ENCODE measurements at places on chromosomes 7 and 10.

DNA sequence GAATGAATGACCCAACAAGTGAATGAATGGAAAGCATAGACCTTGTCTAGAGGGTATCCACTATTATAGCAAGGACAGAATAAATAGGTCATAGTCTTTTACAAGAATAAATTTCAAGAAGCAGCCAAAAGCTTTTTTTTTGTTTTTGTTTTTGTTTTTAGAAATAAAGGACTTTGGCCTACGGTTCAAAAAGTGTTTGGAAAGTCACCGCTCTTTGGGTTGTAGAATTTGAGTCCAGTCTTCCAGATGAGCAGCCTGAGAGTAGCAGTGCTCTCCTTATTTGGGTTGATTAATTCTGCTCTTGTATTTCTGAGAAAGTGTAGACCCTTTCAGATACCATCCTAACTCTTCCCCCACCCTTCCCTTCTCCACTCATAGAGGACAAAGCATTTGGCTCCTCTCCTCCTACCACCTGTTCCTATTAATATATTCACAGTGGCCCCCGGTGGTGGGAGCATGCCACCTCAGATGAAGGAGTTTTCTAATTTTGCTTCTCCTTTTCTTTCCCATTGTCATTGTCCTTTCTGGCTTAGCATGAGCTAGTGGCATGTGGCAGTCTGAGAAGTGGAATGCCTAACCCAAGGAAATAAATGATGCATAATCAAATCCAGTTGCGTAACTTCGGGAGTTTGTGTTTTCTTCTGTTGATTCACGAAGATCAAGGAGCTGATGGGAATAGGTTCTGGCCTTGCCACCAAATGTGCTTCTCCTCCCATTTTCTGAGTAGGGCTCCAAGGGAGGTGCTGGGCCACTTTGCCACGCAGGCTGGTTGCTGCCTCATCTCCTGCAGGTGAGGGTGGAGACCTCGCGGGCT, 114.7 kb downstream of the CHN2 start:
- no peak for DNase-seq

GRCh38 chr7:26993816-26994810, 101.7 kb downstream of the HOXA1 start:
- no peak for DNase-seq

GRCh38 chr7:66140924-66141323, 26.3 kb downstream of the CRCP start:
- DNase-seq, result no peak

- no peak for DNase-seq
These were observed 228.7 kb downstream of the FRMD4A start for GRCh38 chr10:14102056-14102455.

- DNase-seq, result no peak
These were observed 20.8 kb downstream of the CCDC6 start for GRCh38 chr10:59885430-59886134.

DNA sequence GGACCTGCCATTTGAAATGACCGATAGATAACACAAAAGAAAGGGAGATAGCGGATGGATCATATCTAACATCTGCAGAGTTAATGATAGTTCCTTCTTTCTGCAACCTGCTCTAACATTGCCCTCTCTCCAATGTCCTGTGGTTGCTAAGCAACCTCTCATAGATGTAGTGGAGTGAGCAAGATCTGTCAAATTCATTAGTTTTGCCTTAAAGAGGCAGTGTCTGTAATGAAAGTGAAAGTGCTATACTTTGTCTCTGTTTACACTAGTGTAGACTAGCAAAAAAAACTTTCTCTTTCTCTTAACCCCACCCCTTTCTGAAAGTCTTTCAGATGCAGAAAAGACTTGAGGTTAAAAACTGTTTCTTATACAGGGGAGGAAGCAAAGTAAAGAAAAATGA, 1196.9 kb downstream of the SORCS3 start:
- DNase-seq, result no peak

- DNase-seq, result no peak
These were observed 13.2 kb downstream of the TACR2 start for GRCh38 chr10:69403519-69403918.

GRCh38 chr7:131797841-131798240, 241.4 kb upstream of the PODXL start:
- no peak for DNase-seq

- DNase-seq, result peak; percentile 38
These were observed 74.4 kb upstream of the RSU1 start for GRCh38 chr10:16891375-16892313.

GRCh38 chr10:69696073-69696731, 66.2 kb downstream of the FAM241B start:
- DNase-seq, result no peak

GRCh38 chr7:43083106-43083505, 29.3 kb upstream of the HECW1 start:
- DNase-seq, result no peak

DNA sequence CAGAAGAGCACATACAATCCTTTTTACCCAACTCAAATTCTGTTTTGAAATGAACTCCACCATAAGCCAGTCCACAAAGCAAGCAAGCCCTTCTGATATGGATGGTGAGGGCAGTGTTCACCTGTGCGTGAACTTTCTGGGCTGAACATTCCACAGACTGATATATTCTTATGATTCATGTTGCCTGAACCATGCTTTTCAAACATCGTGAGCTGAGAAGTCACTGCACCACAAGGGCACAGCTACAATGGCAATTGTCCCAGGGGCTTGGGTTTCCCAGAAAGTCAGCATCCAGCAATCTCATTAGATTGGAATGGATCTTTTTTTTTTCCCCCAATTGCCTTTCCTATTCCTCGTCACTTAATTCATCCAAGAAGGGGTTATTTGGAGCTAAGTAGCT, 86.9 kb upstream of the ZNF438 start:
- no peak for DNase-seq

DNA sequence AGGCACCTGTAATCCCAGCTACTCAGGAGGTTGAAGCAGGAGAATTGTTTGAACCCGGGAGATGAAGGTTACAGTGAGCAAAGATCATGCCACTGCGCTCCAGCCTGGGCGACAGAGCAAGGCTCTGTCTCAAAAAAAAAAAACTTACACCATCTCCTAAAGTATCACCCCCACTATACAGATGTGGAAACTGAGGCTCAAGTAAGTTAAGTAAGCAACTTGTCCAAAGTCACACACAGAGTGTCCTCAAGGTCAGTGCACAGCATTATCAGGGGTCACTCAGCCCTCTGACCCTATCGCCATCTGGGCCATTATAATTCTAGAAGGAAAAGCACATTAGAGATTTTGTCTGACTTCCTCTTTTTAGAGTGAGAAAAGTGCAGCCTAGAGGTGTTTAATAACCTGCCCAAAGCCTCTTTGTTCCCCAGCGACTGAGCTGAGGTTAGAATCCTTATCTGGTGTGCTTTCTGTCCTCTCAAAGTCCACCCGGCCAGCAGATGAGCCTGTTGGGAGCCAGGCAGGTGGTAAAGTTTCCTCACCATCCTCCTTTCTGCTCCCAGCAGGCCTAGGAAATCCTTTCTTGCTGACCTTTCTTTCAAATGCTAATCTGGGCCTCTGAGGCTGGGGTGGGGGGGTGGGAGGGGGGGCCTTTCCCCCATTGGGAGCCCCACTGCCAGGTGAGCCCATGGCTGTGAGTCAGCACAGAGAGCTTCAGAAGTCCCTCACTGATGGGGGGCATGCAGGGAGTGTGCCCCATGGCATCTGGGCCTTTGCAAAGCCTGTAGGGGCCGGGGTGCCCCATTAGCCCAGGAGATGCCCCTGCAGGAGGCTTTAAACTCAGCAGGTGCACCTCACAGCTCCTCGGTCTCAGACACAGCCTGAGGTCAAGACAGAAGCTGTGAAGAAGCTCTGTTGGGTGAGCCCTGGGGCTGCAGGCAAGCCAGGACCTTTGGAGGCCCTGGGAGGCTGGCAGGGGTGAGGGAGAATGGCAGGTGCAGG, 12.0 kb upstream of the KCNMA1 start:
- no peak for DNase-seq

GRCh38 chr10:60615541-60615940, 162.7 kb upstream of the CDK1 start:
- DNase-seq, result no peak

DNA sequence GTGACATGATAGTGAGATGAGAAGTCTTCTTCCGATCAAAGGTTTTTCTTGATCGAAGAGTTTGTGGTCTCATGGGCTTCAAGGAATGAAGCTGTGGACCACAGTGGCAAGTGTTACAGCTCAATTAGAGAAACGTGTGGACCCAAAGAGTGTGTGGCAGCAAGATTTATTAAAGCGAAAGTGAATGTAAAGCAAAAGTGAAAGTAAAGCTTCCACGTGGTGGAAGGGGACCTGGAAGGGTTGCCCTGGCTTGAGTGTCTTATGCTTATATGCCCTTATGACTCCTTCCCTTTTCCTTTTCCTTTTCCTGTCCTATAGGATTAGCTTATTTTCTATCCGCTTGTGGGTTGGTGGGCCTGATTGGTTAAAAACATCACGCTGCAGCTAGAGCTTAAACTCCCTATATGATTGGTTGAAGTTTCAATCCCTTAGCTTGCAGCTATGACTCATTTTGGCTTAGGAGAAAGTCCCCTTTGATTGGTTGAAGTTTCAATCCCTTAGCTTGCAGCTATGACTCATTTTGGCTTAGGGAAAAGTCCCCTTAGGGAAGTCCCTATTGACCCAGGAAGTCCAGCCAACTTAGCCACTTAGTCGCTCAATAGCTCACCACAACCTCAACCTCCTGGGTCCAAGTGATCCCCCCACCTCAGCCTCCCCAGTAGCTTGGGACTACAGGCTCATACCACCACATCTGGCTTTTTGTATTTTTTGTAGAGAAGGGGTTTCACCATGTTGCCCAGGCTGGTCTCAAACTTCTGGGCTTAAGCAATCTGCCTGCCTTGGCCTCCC, 34.7 kb downstream of the MRPS24 start:
- DNase-seq, result peak; percentile 26

GRCh38 chr7:27950123-27950522, 210.2 kb downstream of the TAX1BP1 start:
- DNase-seq, result no peak

- no peak for DNase-seq
These were observed 286.0 kb upstream of the TMEM229A start for GRCh38 chr7:124318721-124319450.

GRCh38 chr10:6069081-6069931, 7.1 kb upstream of the IL2RA start:
- no peak for DNase-seq

DNA sequence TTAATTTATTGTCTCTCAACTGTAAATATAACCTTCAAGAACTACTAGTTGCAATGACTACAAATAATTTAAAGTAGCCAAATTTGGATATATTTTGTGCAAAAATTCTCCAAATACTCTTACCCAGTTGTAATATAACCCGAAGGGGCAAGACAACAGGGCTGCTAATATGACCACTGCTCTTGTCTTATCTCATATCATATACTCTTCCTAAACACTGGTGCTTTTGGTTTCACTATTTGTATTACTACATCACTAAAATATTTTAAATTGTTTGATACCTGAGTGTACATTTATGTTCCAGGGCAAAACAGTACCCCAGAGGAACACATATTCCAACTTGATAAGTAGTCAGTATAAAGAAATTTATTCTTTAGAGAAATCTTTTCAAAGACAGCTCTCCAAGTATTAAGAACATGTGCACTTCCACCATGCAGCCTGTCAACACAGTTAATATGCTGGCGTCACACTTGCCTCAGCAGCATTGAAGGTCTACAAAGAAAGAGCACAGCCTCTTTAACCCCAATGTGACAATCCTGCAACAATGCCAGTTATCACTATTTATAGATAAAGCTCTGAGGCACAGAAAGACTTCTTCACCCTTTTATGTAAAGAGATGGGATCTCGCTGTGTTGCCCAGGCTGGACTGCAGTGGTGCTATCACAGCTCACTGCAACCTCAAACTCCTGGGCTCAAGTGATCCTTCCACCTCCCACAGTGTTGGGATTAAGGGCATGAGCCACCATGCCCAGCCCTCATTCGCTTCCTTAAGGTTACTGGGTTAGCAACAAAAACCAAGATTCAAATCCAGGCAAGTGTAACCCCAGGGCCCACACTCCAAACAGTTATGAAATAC, 37.8 kb downstream of the RHEB start:
- no peak for DNase-seq

- DNase-seq, result no peak
These were observed 59.0 kb upstream of the GTF2I start for GRCh38 chr7:74598558-74598957.

- no peak for DNase-seq
These were observed at the start of gene JAKMIP3 for GRCh38 chr10:132065491-132066105. TSS of gene JAKMIP3 (plus strand) at chr10:132065946. CDS start at chr10:132104809, 38,863 bp downstream.

- no peak for DNase-seq
These were observed 39.0 kb upstream of the KIF5B start for GRCh38 chr10:32095116-32095733.

GRCh38 chr10:125489731-125490130, 193.2 kb downstream of the TEX36 start:
- no peak for DNase-seq

- no peak for DNase-seq
These were observed 34.5 kb downstream of the PPP1R3C start for GRCh38 chr10:91598211-91598977.

- DNase-seq, result no peak
These were observed 92.3 kb upstream of the DUSP5 start for GRCh38 chr10:110405380-110405779.

DNA sequence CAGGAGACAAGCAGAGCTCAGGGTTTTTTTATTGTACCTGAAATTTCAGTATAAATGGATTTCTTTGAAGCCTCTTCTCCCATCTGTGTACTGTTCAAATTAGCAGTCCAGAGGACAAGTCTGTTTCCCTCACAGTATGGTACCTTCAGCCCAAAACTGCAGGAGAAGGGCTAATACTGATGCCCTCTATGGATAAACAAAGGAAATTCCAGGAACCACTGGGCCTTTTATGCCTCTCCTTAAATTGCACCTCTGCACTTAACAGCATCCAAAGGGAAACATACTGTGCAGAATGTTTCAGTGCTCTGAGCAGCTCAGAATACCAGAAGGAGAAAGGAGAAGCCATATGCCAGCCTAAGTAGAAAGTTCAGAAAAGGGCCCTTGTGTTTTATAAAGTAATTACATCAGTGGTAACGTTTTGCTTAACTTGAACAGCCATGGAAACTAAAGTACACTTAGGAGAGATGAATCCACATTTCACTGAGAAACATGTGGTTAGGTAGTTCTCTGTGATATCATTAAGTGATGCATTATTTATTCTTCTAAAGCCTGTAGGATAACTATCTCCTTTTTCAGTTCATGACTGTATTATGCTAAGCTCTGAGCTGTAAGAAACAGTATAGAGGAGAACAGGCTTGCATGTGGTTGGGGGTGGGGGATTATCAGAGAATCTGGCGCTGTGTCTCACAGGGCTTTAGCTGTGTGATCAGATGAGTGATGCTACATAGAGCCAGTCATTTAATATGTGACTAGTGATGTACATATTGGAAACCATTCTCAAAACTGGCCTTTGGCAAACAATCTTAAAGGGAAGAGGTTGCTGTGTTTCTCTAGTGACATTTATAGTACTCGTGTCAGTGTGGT, 111.3 kb downstream of the POU6F2 start:
- no peak for DNase-seq

GRCh38 chr10:57964351-57964750, 303.3 kb downstream of the IPMK start:
- DNase-seq, result no peak

GRCh38 chr10:109698882-109699664, 224.2 kb downstream of the XPNPEP1 start:
- no peak for DNase-seq

All from activated T-cell treated with anti-CD3 and anti-CD28 coated beads for 4 hours (primary cell).